Posterior vena cava (tissue), 2 donors: ENCODE measurements at places on chromosomes 2 and 18. TPM values are rescaled to one million over a fixed set of nuclear protein-coding genes. Genes with fewer than 3 reads are reported as not detected.

CREB1 gene
- 67.9 TPM for total RNA-seq

LOXHD1 gene
- 0.38 TPM for total RNA-seq

- no peak for DNase-seq
Measured at GRCh38 chr18:62497190-62497772, 25.5 kb upstream of the ZCCHC2 start.

GRCh38 chr18:48662011-48662661, 123.3 kb downstream of the CTIF start:
- DNase-seq: no peak

DNA sequence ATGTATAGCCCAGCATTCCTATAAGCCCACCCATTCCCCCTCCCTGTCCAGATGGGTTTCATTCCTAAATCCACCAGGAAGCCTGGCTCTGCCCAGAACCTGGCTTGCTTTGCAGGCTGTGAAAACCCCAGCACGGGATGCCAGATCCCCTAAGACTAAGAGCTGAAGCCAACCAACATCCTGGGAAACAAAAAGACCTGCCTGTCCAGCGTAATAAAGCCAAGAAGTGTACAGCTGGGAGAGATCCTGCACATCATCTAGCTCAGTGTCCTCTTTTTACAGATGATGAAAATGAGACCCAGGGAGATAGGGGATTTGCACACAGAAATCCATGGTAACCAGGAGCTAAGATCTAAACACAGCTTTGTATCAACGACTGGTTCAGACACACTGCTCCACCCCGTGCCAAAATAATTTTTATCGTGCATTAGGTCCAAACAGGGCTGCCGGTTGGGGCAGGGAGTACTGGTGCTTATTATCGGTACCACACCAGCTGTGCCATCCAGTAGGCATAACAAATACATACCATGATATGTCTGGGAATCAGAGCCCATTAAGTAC, 2.9 kb downstream of the RND3 start:
- no peak for DNase-seq

DNA sequence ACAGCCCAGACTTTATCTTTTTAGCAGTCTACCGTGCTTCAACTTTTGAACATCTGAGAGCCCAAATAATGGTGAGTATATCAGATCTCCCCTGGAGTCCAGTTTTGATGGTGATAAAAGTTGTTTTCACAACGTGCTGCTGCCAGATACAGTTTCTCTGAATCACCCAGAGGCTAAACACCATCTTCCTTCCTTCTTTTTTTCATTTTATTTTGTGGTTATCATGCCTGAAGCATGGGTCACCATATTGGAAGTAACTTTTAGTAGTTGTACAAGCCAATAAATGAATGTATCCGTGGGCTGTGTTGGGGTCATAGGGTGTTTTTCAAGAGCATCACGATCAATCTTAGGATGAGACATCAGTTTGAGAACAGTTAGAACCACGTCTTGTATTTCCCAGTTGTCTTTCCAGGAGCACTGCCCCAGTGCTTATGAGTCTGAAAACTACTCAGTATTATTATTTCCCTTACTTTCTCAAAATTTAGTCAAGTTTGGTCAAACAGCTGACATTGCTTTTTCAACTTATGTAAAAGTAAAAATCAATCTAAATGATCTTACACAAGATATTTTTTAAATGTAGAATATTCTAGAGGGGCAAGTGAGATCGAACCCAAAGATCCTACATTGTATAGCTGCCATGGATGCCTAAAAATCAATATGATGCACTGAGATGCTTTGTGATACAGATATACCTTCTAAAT, 311.4 kb downstream of the CTNNA2 start:
- DNase-seq: no peak

- no peak for DNase-seq
Measured at GRCh38 chr2:150557020-150557600, 69.6 kb upstream of the RND3 start.

DNA sequence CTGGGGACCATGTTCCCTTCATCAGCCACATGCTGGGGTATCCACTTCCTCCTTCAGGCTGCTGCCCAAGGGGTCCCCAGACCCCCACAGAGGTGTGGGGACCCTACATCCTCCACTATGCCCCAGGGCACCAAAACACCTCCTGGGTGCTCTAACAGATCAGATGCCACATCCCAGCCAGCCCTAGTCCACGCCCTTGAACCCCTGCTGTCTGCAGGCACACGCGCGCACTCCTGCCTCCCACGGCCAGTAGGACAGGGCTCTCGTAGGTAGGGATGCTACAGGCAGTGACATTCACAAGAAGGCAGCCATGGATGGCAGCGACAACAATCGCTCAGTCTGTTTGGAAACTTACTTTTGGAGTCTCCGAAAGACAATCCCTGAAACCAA, 3.0 kb upstream of the GPC1 start:
- peak; percentile 38 for DNase-seq

- DNase-seq: no peak
Measured at GRCh38 chr2:19728125-19728524, 173.7 kb downstream of the TTC32 start.

RAB6C gene
- not detected for total RNA-seq

DNA sequence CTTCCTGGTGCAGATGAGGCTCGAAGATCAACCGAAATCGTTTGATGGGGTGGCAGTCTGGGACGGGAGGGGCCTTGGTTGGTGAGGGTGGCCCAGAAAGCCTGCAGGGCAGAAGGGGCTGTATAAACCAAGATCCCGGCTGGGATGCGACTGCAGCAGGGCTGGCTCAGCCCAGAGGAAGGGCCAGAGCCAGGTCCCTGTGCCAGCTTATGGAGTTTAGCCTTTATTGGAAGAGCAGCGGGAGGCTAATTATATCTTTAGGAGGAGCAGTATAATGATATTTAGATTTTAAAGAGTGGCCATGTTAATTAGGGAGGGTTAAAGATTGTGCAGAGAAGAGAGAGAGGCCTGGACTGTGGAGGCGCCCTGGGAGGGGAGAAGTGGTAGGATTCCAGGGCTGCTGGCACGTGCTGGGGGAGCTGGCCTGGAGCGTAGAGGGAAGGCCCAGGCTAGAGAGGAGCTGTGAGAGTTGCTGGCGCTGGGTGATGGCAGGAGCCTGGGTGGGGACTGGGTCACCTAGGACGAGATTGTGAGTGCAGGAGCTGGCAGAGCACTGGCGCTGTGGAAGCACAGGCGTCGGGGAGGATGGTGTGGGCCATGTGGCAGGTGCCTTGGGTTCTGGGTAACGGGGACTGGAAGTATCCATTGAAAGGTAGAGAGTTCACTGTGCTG, 25.1 kb downstream of the TRAF3IP1 start:
- DNase-seq: no peak

DNA sequence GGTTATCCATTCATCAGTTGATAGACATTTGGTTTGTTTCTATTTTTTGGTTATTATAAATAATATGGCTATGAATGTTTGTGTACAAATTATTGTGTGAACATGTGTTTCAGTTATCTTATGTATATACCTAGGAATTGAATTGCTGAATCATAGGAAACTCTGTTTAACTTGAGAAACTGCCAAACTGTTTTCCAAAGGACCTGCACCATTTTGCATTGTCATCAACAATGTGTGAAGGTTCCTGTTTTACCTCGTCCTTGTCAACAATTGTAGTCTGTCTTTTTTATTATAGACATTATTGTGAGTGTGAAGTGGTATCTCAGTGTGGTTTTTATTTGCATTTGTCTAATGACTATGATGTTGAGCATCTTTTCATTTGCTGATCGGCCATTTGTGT, 17.1 kb downstream of the PDK1 start:
- DNase-seq: no peak

DNER gene
- total RNA-seq: 0.67 TPM

DNA sequence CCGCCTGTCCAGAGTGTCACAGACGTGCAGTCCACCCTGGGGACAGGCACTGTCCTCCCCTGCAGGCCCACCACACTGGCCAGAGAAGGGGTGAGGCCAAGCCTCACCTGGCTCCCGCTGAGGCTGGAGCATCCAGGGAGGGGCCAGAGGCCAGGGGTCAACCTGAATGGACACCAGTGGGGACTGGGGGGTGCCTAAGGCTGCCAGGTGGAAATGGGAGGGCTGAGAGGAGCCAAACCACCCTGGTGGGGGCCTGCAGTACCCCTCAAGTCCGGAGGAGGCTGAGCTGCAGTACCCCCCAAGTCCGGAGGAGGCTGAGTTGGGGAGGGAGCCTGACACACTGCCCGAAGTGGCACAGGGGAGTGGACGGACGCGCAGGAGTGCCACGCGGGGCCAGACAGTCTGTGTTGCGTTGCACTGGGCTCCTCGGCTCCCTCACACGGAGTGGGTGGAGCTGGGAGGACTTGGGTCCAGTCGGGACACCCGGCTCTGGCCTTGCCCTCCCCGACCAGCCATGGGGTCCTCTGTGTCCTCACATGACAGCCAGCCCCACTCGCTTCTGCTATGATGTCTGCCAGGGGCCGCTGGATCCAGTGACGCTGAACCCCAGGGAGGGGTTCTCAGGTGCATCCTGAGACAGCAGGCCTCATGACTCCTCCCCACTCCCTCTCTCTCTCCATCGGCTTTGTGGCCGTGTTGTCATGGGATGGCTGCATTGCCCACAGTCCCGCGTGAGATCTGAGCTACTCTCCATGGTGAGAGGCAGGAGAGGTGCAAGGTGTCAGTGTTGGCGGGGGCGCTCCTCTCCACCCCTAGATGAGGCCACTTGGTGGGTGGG, 22.3 kb upstream of the GPC1 start:
- DNase-seq: peak; percentile 51

GRCh38 chr18:2147476-2148230, 423.7 kb downstream of the METTL4 start:
- DNase-seq: peak; percentile 85

TMEM214 gene
- 68.0 TPM for total RNA-seq

AQP4 gene
- total RNA-seq: not detected

DNA sequence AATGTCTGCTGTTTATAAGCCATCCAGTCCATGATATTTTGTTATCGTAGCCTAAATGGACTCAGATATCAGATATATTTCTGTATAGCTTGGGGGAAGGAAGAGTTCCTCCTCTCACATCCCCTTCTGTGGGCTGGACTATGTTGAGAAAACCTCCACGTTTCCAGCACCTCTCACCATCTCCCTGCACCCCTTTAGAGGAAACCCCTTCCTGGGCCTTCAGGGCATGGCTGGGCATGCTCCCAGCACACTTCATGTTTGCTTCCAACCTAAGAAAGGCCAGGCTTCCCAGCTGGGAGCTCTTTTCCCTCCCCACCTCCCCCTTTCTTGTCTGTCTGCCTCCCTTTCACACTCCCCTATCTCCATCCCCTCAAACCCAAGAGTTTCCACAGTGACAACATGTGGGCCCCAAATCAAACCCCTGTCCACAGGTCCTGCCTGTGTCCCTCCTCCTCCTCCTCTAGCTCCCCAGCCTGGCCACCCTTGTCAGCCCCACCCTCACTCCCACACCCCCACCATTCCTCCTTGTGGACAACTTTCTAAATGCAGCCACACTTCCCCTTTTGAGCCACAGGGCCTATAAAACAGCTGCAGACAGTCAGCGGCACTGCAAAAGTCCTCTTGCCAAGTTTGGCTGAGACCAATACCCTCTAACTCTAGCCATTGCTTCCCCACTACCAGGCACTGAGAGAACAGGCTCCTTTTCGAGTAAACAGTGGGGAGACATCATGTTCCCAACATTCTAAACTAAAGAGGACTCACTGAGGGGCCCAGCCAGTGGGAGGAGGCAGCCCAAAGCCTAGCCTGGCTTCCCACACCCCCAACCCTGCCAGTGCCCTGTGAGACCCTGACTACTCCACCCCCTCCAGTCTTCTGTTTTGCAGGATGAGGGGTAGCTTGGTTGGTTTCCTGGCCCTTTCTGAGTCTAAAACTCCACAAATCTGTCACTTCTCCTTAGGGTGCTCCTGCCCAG, 120.5 kb downstream of the ZFP36L2 start:
- peak; percentile 80 for DNase-seq

SALL3 gene
- total RNA-seq: not detected

FSHR gene
- not detected for total RNA-seq

- DNase-seq: no peak
Measured at GRCh38 chr18:25283781-25284180, 68.2 kb downstream of the ZNF521 start.

KCNJ13 gene
- total RNA-seq: not detected

- no peak for DNase-seq
Measured at GRCh38 chr2:164567335-164567989, 53.8 kb downstream of the GRB14 start.

- DNase-seq: no peak
Measured at GRCh38 chr2:198852248-198852647, 605.5 kb downstream of the SATB2 start.

DNA sequence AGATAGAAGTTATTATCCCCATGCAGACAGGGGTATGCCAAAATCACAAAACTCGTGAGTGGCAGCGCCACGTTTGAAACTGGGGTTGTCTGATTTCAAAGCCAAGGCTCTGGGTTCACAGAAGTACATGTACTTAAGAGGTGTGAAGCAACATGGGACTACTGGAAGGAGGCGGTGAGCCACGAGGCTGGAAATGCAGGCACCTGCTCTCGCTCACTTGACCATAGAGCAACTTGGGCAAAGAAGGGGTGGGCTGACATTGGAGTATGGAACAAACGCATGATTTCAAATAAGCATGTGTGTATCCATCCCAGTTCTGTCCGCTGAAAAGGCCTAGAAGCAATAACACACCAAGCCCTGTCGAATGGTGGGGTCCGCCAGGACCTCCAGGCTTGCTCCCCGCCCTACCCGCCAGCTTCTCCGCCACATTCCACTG, 593 bp upstream of the ACTR2 start:
- DNase-seq: no peak

KYNU gene
- 6.9 TPM for total RNA-seq

GRCh38 chr2:102193074-102193473, 6.3 kb downstream of the IL1RL2 start:
- DNase-seq: no peak

GRCh38 chr18:50590593-50590992, 30.7 kb downstream of the MAPK4 start:
- DNase-seq: no peak

GALNT3 gene
- 1.6 TPM for total RNA-seq

DNA sequence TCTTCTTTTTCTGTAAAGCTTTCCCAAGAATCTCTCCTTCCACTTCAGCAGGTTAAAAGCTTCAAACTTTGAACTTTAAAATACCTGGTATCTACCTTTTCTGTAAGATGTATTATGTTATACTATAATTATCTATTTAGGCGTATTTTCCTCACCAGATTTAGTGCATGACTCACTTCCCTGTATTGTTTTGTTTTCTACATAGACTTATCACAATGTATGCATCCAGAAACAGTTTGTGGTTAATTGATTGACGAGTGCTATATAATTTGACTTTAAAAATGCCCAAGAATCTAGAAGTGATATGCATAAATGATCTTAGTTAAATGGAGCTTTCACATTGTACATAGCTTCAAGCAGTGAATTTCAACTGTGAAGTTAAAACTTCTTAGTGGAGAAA, 473.9 kb upstream of the CDH2 start:
- no peak for DNase-seq

DNA sequence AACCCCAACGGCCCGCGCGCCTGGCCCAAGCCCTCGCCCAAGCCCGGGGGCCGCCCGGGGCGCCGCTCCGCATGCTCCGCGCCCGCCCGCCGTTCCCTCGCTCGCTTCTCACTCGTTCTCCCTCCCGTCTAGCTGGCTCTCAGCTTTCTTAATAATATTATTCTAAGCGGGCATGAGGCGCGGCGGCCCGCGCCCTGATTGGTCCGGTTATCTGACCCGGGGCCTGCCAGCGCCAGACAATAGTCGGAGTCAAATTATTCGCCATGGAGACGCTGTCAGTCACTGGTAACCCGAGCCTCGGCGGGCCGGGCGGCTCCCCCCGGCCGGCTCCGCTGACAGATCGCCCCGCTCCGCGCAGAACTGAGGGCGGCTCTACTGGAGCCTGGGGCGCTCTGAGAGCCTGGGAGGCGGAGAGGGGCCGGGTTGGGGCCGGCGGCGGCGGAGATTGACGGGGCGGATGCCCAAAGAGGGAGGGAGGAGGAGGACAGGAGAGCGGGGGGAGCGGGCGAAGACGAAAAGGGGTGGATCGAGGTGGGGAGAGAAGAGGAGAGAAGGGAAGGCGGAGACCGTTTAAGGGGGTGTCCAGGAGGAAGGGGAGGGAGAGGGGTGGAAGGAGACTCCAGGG, at the start of gene SIX2:
TSS of gene SIX2 (minus strand) at position 150 of the 625 bp plus-strand sequence. CDS start 342 bp downstream, outside the sequence.
- peak; percentile 97 for DNase-seq
